Renal pelvis (tissue), 12 donors: ENCODE measurements at places on chromosomes 13 and 19. TPM values are rescaled to one million over a fixed set of nuclear protein-coding genes. Genes with fewer than 3 reads are reported as not detected.

The IGFL2 gene
- 0.12 TPM for polyA plus RNA-seq

The SERPINE3 gene
- polyA plus RNA-seq = 1.4 TPM

The ERFL gene
- polyA plus RNA-seq = not detected

DNA sequence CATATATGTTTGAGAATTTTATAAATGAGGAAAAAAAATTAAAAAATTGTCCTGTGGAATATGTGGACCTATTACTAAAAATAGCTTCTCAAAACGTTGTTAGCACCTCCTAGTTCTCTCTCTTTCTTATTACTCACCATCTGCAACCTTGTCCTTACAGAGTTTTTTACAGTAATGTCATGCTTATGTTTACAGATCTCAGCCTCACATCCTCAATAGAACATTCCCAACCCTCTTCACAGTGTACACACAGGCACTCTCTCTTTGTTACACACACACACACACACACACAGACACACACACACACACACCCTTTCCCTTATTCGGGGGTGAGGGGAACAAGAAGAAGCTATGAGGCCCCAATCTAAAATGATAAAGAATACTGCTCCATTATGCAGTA, 197.7 kb downstream of the SLITRK6 start:
- DNase-seq = no peak
